ENCODE measurements at places on chromosomes 4 and X.
A peak's percentile ranks its signal among the peaks of the same experiment; 100 is the strongest.

- no peak for DNase-seq
Measured at GRCh38 chrX:139851730-139852129, 81.1 kb downstream of the ATP11C start.

DNA sequence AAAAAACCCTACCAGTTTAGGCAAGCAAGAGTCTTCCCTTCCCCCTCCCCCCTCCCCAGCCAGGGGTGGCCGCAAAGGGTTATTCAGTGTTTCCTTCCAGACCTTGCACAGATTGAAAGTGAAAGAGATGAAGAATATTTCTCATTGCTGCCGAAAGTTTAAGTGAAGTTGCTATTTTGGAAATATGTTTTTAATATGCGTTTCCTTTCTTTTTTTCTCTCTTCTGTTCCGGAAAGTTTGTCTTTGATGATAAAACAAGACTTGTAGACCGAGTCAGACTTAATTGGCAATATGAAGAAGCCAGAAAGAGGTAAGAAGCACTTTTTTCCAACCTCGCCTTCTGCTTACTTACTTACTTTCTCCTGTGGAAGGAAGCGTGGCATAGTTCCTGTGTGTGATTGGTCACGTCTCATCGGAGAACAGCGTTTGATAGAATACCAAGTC is 58.5 kb upstream of the CLCN4 start:
- DNase-seq, result no peak

DNA sequence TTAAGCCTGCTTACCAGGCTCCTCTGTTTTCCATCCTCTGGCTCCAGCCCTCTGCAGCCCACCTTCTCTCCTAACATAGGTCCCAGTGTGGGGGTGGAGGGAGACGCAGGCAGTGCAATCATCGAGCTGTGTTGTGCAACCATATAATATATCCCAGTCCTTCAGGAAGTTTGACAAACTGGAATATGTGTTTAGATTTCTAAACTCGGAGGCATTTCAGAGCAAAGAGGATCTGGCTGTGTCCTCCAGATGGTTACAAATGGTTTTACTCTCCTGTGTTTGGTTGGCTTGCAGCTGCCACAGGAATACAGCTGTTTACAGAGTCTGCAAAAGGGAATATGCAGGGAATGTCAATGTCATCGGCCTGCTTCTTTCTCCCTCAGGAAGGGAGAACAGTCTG is 195.3 kb upstream of the LNX1 start:
- DNase-seq, result no peak

DNA sequence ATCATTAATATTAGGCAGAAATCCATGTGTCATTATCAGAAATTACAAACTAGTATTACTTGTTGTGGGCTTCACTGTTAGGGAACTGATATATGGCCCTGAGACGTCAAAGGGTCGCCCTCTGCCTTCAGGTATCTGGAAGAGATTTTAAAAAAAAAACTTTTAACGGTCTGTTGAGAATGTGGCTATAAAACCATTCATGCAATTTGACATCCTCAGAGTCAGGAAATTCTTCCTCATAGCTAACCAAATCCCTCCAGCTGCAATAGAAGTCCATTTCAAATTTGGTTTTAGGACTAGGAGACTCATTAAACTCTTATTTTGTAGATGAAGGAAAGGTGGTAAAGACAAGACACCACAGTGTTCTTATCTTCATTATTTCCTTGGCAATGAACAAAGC is 194.2 kb upstream of the NOCT start:
- no peak for DNase-seq

DNA sequence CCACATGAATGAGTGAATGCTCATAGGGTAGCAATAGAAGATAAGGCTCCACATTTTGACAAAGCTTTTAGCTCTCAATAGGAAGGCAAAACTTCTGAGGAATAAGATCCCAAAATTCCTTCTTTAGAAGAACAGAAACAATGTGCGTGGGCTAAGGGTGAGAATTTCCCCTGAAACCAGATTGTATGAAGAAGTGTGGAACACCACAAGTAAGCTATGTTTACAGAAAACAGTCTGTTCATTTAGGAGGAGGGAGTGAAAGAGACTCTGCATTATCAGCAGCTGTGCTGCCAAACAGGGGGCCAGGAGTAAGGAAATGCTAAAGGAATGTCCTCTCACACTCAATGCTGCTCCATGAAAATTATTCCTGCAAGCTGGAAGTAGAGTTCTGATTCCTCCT is 851.6 kb downstream of the CENPC start:
- no peak for DNase-seq

GRCh38 chr4:175514174-175514573 is 297.9 kb downstream of the GPM6A start:
- DNase-seq, result no peak

DNA sequence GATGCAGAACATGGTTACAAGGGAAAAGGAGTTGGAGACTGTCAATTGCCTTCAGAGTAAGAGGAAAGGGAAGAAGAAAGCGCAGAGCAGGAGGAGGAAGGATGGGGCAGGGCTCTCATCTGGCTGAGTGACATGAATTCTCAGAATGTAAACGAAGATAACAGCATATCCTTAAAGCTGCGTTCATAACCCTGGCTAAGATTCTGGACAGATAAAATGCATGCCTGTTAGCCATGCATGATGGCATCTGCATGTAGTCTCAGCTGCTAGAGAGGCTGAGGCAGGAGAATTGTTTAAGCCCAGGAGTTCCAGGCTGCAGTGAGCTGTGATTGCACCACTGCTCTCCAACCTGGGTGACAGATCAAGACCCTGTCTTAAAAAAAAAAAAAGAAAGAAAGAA is 493.5 kb upstream of the PRKX start:
- DNase-seq, result no peak

- no peak for DNase-seq
Measured at GRCh38 chr4:93475730-93476129, 352.8 kb upstream of the ATOH1 start.

DNA sequence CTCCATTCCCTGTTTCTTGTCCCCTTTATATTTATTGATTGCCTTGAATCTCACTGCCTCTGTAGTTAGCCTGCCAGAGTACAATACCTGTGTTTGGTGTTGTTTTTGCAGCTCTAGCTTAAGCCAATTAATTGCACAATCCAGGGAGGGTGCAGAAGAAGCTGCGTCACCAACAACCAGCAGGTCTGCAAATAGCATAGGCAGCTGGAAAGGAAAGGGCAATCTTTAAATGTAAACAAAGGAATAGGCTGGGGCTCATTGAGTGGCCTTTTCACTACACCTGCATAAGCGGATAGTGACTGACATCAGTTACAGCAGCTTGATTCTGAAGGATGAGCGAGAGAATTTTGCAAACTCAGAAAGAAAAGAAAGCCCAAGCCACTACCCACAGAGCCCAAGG is 106.8 kb upstream of the RAI2 start:
- no peak for DNase-seq

DNA sequence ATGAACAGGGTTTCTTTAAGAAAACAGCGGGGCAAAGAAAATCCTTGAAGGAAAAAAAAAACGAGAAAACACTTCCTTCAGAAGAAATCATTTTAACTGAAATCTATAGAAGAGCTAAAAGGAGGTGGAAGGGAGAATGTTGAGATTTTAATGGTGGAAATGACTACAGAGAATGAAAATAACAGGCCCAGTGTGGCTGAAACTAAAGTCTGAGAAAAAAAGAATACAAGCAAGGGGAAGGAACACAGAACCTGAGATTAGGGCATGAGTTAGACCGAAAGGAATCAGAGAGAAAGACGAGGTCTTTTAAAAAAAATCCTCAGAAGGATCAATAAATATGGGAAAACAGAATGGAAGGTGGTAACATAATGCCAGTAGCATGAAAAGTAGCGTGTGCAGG is 1230.0 kb upstream of the TENM3 start:
- DNase-seq, result no peak

- no peak for DNase-seq
Measured at GRCh38 chr4:67885762-67886161, 2.0 kb upstream of the TMPRSS11D start.

GRCh38 chrX:19964017-19964710 is 26.7 kb downstream of the BCLAF3 start:
- DNase-seq, result no peak

DNA sequence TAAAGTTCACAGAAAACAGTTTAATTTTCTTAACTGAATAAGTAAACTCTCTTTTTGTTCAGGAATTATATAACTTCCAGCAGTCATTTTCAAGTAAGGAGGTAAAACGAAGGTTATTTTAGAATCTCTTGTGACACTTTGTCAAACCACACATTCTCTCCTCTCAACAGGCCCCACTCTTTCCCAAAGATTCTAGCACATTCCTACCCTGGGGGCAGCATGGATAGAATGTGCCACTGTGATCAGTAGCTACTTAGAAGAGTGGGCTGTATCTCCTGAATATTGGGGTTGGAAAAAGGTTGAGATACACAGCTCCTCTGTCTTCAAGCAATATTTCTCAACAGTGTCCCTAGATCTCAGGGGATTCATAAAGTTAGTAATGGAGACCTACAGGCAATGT is 157.6 kb downstream of the EMCN start:
- DNase-seq, result no peak

GRCh38 chr4:21952549-21952948 is 4.0 kb upstream of the KCNIP4 start:
- DNase-seq, result no peak

- DNase-seq, result peak; percentile 56
Measured at GRCh38 chrX:70452143-70452733, 7.6 kb downstream of the DLG3 start.

DNA sequence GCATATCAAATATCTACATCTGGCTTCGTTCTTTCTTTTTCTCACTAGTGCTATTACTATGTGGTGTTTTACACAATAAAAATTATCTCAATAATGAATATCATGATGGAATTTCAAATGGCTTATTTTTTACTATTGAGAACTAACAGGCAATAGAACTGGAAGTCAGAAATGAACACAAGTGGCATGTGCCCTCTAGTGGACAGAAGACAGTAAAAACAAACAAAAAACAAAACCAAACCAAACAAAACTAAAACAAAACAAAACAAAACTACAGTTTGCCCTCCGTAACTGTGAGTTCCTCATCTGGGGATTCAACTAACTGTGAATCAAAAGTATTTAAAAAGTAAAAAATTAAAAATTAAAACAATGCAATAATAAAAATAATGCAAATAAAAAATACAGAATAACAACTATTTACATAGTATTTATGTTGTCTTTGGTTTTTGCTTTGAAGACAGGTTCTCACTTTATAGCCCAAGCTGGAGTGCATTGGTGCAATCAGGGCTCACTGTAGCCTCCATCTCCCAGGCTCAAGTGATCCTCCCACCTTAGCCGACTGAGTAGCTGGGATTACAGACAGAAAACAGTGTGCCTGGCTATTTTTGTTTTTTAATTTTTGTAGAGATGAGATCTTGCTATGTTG is 195.6 kb upstream of the TACR3 start:
- DNase-seq, result no peak

DNA sequence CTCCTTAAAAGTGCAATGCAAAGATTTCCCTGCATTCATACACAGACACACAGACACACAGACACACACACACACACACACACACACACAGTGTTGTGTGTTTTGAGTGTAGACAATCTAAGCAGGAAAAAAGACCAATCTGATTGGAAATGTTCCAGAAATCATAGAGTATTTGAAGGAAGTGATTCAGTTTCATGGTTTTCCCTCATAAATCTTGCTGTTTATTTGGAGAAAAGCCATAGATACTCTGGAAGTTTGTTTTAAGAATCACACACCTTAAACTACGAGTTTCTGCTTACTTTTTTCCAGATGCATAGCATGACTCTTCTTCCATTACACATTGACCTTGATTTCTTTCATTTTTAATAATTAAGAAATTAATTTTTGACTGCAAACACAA is 298.5 kb upstream of the BMP3 start:
- no peak for DNase-seq

- no peak for DNase-seq
Measured at GRCh38 chr4:8330821-8331574, 61.4 kb downstream of the HTRA3 start.

GRCh38 chr4:72886602-72887001 is 182.9 kb downstream of the COX18 start:
- DNase-seq, result no peak

- DNase-seq, result no peak
Measured at GRCh38 chrX:84123585-84123984, 64.4 kb downstream of the RPS6KA6 start.

GRCh38 chr4:98385831-98386230 is 124.6 kb downstream of the RAP1GDS1 start:
- DNase-seq, result no peak

- DNase-seq, result no peak
Measured at GRCh38 chr4:173174594-173175012, 6.0 kb downstream of the GALNT7 start.

GRCh38 chrX:6325437-6325836 is 96.8 kb upstream of the NLGN4X start:
- DNase-seq, result no peak

DNA sequence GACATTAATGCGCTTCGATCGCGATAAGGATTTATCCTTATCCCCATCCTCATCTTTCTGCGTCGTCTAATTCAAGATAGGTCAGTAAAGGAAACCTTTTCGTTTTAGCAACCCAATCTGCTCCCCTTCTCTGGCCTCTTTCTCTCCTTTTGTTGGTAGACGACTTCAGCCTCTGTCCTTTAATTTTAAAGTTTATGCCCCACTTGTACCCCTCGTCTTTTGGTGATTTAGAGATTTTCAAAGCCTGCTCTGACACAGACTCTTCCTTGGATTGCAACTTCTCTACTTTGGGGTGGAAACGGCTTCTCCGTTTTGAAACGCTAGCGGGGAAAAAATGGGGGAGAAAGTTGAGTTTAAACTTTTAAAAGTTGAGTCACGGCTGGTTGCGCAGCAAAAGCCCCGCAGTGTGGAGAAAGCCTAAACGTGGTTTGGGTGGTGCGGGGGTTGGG is 528 bp upstream of the FGF2 start:
- DNase-seq, result no peak

GRCh38 chr4:189499696-189500095 is 441.0 kb upstream of the FRG1 start:
- no peak for DNase-seq

DNA sequence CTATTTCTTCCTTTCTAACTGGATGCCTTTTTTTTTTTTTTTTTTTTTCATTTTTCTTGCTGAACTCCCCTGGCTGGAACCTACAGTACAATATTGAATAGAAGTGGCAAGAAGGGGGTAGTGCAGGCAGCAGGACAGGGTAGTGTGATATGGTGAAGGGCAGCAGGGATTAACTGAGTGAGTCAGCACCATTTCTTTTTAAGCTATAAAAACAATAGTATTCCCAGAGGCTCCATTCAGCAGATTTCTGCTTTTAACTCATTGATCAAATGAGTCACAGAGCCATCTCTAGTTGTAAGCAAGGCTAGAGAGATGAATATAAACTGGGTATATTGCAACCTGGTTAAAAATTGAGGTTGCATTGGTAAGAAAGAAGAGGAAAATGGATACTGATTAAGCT is 53.6 kb upstream of the SETD7 start:
- no peak for DNase-seq

DNA sequence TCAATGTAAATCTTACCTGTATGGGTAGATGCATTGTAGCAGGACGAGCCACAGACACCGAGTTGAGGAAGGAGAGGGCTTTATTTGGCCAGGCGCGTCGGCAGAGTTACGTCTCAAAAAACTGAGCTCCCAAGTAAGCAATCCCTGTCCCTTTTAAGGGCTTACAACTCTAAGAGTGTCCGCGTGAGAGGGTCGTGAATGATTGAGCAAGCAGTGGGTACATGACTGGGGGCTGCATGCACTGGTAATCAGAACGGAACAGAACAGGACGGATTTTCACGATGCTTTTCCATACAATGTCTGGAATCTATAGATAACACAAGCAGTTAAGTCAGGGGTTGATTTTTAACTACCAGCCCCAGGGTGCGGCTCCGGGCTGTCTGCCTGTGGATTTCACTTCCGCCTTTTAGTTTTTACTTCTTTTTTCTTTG is 524.9 kb upstream of the HTR2C start:
- DNase-seq, result no peak

- DNase-seq, result no peak
Measured at GRCh38 chr4:17646693-17647092, 32.3 kb downstream of the MED28 start.

- DNase-seq, result no peak
Measured at GRCh38 chr4:186936496-186937375, 213.1 kb upstream of the FAT1 start.

All from Peyer's patch (tissue), 4 donors.